ENCODE measurements at places on chromosomes 3 and 15.

DNA sequence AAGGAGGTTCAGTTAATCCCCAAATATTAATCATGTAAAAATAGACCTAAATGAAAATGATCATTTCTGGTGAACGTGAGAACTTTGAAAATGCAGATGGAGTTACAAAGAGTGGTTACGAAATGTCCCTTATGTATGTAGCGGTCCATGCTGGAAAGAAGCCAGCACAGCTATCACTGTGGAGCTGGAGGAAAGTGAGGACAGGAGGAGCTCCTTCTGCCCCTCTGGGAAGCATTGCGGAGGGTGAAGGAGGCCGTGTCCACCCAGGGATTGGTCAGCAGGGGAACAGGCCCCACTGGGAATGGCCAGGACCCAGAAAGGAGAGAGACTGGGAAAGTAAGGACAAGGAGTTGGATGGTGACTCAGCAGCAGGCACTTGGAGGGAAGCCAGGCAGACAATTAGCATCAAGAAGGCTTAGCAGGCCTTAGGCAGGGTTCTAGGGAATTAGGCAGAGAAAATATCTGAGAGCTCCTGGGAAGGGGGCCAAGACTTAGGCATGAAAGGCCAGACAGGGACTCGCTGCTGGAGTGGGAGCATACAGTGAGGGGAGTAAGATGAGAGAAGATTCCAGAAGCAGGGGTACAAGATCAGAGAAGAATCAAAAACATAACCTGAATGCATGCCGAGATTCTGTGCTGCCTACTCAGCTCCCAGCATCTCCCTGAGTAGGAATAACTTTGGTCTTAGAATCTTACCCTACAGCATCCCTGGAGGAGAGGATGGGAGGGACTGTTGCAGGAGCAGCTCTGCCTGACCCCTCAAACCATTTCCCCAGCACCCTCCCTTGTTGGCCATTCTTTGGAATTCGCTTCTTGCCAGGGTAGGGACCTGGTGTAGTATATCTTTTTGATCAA, 171.0 kb upstream of the UMPS start:
- peak; percentile 80 for DNase-seq

DNA sequence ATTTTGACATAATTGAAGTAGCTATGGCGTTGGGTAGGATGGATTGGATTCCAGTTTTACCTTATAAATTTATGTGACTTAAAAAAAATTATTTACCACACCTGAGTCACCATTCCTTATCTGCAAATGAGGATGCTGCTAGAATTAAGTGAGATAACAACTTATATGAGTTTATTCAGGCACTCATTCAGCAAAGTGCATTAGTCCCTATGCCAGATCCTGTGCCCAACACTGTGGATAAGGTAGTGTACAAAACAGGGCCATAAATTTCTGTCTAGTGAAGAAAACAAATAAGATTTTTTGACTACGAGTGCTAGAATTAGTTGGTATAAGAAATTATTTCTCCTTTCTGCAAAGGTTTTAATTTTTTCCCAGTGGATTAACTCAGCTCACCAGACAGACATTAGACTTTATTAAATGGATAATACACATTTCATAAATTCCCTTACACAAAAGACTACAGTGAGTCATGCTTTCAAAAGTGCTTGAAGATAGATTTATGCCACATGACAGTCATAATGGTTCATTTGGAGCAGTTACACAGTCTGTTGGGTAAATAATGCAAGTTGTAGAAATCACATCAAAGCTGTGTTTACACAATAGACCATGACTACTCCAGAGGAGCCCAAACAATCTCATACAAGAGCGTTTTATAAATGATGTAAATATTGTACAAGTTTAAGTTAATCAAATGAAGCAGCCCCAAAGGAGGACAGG, 129.9 kb upstream of the TGFBR2 start:
- DNase-seq, result peak; percentile 41

DNA sequence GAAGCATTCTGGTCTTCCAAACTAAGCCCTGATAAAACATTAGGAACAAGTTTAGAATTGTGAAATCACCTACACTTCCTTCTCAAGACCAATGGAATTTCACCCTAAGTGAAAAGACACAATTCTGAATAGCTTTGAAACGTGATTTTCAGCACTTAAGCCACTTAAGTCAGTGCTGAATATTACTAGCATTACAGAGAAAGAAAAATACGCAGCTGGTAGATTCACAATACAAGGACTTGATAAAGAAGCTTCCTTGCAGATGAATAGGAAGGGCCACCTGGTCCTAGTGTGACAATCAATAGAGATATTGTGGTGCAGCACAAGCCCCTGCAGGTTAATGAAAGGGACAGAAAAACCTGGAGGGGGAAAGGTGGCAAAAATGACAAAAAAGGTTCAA, 353.1 kb upstream of the ALCAM start:
- DNase-seq, result no peak

- no peak for DNase-seq
Measured at GRCh38 chr15:80507638-80508316, 103.6 kb downstream of the ARNT2 start.

- no peak for DNase-seq
Measured at GRCh38 chr3:31448035-31448881, 84.5 kb upstream of the STT3B start.

DNA sequence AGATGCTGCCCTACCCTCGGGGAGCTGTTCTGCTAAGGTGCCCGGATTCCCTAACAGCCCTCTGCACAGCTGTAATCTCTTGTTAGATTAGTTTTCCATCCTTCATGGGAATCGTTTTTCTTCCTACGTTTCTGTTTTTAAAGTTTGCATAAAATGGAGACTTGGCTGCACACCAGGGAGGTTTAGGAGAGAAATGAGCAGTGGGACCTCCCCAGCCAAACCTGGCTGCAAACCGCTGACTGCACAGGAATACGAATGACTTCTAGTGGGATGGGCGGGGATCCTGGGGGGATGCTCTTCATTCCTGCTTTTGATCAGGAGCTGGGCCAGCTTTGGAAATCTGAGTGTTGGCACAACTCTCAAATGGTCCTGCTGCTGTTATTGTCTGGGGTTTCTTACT, 77.5 kb downstream of the THSD4 start:
- DNase-seq, result no peak

- DNase-seq, result no peak
Measured at GRCh38 chr3:121735047-121735696, 14.4 kb downstream of the GOLGB1 start.

DNA sequence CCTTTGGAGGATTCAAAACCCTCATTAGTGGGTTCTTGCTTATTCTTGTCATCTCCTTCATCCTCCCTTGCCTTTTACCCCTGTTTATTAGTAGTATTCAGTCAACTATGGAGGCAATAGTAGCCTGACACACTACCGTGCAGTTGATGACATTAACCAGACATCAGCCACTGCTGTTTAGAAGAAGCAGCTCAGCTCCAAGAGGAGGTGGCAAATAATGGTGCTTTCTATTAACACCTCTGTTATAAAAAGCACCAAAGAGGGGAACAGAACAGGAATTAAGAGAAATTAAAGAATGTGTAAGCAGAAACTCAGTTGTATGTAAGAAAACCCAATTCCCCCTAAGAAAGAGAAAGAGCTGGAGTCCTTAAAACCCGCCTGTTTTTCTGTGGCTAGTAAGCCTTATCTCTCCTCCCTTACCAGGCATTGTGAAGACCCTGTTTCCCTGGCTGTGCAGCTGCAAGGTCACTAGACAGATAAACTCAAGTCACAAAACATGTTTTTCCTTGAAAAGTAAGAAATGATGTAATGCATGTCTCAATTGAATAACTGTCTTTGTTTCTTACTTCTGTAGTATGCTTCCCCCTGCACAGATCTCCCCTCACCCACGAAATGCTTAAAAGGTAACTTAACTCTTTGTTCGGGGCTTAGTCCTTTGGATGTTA, 21.2 kb downstream of the CCR4 start:
- DNase-seq, result no peak

DNA sequence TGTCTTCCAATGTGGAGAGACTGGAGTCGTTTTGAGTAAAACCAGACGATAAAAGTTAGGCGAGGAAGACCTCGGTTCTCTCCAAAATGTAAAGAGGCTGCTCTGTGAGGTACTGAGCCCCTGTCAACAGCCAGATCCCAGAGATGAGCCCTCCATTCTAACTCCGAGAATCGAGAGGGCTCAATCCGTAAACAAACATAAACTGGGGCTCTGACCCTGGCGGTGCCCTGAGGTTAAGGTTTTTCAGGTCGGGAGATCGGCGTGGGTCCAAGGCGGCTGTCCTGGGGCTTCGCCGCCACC, 417 bp downstream of the TBCCD1 start:
- DNase-seq, result no peak

GRCh38 chr15:60208709-60209108, 189.1 kb downstream of the ANXA2 start:
- no peak for DNase-seq

DNA sequence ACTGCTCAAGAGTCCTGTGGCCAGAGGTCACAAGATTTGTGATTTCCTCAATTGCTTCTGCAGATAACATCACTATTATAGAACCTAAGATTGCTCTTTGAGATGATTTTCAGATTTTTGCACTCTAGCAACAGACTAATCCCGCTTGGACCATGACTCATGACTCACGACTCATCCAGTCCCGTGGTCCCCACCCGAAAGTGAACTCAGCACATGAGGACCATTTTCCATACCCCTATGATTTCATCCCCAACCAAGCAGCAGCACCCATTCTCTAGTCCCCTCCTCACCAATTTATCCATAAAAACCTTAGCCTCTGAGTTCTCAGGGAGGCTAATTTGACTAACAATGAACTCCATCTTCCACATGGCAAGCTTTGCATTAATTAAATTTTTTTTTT, 106.3 kb upstream of the ALCAM start:
- DNase-seq, result no peak

DNA sequence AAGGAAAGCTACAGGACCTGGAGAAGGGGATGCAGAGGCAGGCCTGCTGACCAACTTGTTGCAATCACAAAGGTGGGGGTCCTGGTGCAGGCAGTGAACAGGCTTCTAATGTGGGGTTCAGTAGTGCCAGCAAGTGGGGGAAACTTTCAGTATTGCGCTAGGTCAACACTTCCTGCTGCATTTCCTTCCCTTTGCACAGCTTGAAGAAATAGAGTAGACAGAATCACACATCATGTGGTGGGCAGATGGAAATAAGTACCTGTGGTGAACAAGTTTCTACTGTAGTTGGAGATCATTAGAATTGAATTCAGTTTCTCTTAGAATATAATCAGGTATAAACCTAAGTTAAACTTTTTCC, 63.4 kb downstream of the RGMA start:
- DNase-seq, result no peak

DNA sequence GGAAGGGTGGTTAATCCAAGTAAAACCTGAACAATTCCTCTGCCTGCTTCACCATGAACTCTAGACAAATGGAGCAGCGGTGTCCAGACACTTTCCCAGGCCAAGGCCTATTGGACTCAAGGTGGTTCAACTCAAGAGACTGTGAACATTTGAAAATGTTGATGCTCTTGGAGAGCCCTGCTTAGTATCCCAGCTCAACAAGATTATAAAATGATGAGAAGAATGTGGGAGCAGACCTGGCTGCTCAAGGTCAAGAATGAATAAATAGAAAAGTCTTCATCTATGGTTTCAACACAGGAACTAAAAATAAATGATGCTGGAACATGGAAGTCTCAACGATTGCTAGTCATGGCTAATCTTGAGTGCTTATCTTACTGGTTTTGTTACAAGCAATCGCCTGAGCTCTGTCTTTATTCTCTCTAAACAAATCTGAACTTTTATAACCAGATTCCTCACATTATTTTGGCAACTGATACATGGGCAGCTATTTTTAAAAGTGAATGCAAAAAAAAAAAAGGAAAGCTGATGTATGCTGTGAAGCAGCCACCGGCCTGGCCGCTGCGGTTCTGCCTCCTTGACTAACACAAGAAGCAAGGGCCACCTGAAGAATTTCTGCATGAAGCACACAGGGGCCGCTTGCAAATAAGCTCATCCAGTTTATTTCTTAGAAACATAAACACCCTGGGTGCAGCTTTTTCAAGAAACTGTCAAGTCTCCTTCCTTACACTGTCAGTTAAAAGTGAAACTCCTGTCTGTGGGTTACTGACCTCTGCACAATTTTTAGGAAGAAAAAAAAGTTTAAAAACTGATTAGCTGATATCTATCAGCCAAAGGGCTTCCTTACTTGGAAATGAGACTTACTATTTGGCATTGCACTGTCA, 120.1 kb upstream of the ARHGEF3 start:
- no peak for DNase-seq

GRCh38 chr3:56209982-56210751, 258.1 kb downstream of the ERC2 start:
- DNase-seq, result no peak

DNA sequence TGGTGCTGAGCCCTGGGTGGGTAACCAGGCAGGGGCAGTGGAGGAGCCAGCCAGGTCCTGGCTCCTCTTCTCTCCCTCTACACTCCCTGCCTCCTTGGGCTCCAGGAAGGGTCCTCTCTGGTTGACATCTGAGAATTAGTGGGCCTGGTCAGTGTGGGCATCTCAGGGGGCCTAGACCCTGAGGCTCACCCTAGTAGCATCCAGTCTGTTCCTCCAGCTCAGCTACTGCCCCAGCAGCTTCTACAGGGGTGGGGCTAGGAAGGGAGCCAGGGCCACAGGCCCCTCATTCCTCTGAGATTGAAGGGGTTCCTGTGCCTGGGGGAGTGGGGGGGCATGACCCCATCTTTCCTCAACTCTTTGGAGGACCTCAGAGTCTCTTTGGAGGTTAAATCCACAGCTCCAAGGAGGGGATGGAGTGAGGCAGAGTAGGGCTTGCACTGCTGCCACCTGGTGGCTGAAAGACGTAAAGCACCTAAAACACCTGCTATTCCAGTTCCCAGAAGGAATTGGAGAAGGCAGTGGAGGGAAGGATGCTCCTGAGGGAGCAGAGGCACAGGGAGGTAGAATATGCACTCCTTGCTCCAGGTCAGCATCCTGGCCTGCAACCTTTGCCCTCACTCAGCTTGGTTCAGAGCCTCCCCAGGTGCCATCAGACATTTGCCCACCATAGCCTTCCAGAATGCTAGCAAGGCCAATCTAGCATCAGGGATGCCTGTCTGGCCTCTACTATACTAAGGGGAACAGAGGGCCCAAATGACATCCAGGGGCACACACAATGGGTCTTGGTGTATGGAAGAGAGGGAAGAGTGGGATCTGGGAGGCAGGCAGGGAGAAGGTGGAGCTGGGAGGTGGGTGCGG, 25.1 kb downstream of the C3orf18 start:
- peak; percentile 74 for DNase-seq

GRCh38 chr3:151772825-151773480, 39.2 kb downstream of the AADACL2 start:
- no peak for DNase-seq

- no peak for DNase-seq
Measured at GRCh38 chr3:31967592-31967991, 13.5 kb downstream of the OSBPL10 start.

Measured in RWPE1 (cell line).